NCI-H1436 (cell line): ENCODE measurements at places on chromosomes 3 and 15.

DNA sequence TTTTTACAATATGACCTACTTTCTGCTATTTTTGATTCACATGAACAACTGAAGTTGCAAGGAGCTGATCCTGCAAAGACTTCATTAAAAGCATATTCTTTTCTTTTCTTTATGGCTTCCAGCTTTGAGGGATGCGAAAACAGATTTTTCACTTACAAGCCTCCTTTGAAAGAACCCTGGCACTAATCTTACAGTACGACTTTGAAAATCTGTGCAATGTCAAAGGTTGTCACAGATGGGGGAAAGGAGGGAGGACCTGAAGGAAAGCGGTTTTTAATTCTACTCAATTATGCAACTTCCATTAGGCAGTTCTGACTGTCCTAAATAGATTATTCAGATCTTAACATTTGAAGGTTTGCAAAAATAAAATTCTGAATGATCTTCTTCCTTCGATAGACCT lies 130.5 kb downstream of the TNIK start:
- DNase-seq = no peak

DNA sequence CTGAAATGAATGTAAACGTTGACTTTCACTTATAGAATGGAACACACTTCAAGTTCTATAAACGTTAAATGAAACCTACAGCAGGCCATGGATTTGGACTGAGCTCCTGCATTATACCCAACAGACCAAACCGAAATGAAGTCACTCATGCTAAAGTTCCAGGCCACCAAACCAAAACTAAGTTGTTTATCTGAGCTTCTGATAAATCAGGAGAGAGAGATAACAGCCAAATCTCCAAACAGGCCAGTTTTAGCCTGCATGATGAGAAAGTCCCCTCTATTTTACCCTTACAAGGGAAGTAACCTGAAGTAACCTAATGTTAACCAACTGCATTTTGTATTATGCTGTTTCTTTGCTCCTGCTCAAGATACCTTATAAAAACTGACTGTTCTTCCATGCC lies 44.5 kb downstream of the DCUN1D1 start:
- DNase-seq = no peak

DNA sequence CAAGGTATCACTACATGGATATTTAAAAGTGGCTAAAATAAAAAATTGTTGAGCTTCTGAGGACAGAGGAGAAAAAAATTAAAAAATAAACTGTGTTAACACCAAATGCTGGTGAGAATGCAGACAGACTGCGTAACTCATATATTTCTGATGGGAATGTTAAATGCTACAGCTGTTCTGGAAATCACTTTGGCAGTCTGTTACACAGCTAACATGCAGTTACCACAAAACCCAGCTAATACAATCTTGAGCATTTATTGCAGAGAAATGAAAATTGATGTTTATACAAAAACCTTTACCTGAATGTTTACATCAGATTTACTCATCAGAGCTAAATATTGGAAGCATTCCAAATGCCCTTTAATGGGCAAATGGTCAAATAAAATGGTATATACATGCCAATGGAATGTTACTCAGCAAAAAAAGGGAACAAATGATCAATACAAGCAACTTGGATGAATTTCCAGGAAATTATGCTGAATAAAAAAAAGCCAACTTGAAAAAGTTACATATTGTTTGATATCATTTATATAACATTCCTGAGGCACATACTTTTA lies 24.6 kb downstream of the MNS1 start:
- DNase-seq = no peak

- no peak for DNase-seq
Measured at GRCh38 chr3:39262846-39263245, 17.0 kb downstream of the CX3CR1 start.

- no peak for DNase-seq
Measured at GRCh38 chr3:8584661-8585060, 59.9 kb downstream of the SSUH2 start.

DNA sequence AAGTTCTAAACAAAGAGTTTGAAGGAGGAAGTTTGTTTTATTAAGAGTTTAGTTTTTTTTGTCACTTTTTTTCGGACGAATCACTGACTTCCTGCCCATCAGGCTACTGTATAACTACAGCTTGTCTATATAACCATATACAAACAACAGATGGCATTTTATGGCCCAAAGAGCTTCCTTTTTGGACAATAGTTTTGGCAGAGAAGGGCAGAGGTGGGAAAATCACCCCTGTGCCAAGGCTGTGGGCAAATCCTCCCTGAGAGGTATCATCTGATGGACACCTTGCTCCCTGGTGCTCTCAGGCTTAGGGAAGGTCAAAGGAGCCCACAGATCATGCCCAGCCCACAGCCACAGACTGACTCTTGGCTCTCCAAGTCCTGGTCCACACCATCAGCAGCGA lies 113.4 kb downstream of the OXNAD1 start:
- no peak for DNase-seq

DNA sequence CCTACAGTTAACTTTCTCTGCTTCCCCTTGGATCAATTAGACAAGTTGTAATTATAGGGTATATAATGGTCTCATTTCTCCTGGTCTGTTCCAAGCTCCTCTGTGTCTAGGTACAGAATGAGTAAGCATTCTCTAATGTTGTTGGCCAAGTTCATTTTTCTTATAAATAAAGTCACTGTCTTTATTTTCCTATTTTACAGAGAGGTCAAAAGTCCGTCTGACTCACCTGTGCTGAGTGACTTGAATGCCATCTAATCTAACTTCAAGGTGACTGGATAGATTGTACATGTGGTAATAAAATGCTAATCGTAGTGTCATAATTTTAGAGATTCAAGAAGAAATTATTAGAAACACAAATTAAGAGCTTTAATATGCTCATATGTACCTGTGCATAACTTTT lies 500.2 kb downstream of the PDCD6IP start:
- no peak for DNase-seq

GRCh38 chr3:133295944-133296917 lies 103.6 kb upstream of the BFSP2 start:
- no peak for DNase-seq

GRCh38 chr15:91132079-91132478 lies 32.0 kb downstream of the SV2B start:
- no peak for DNase-seq

DNA sequence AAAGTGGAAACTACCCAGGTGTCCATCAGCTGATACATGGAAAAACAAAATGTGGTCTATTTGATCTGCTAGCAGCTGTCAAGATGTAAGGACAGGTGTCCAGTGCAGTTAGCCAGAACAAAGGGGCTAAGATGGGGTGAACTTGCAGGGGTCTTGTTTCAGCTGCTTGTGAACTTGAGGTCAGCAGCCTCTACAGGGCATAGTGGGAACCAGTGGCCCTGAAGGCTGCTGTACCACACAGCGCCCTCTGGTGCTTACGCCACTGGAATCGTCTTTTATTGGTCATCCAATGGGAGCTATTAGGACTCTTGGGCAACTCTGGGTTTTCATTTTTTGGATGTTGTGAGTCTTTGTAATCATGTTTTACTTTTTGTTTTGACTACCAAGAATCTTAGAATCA lies 62.2 kb upstream of the CTSH start:
- DNase-seq = no peak

- no peak for DNase-seq
Measured at GRCh38 chr15:58517682-58518525, 86.1 kb downstream of the LIPC start.

DNA sequence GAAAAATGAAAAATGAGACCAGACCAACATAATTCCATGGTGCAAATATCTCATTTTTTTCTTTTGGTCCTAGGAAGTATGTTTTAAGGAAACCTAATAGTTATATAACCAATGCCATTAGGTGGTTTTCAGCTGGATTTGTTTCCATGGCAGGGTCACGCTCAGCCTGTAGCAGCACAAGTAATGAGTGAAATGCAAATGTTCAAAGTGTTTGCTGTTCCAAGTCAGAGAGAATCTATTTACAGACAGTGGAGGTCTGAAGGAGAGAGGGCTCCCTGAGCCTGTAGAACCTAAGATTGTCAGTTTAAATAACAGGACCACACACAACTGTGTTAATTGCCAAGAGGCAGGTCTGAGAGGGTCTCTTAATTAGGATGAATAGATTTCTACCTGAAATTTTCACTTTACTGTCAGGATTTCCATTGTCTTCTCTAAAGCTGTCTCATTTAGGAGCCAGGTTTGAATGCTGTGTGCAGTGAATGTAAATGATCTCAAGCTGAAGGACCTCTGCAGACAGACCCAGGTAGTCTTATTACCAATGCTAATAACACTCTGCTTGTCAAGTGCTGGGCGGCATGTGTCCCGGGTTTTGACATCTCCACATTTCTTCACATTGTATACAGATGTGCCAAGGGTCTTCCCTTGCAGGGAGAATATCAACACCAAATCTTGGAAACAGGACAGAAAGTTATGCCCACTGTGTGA lies 317.3 kb upstream of the NECTIN3 start:
- DNase-seq = no peak

DNA sequence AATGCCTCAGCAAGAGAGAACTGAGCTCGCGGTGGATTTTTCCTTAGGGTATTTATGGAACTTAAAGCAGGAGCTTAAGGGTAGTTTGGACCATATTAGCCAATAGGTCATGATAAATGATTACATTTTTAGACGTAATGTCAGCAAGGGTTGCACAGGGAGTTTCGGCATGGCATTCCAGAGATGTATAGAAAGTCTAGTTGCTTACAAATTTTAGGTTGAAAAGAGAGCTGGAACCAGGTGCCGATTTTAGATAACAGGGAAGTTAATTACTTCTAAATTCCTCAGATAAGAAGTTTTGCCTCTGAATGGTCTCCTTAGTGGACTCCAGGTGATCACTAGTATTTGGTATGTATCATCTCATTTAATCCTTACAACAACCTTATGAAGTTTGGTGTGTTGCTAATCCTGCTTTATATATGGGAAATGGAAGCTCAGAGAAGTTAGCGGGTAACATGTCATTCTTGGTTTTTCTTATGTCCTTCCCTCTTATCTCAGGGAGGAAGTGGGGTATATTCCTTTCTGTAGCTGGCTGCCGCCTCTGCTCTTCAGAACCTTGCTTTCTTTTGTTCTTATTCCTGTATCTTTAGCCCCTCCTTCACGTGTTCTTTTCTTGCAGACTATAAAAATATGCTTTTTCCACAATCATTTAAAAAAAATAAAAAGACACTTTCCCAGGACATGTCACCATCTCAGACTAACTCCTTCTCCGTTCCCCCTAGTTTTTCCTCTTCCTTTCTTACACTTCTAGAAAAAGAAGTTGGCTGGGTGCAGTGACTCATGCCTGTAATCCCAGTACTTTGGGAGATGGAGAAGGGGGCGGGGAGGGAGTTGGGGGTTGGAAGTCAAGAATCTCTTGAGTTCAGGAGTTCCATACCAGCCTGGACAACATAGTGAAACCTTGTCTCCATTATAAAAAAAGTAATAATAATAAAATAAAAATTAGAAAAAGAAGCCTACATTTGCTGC lies 25.7 kb downstream of the IQGAP1 start:
- DNase-seq = no peak

- DNase-seq = no peak
Measured at GRCh38 chr3:50405249-50405648, 45.9 kb upstream of the TMEM115 start.

DNA sequence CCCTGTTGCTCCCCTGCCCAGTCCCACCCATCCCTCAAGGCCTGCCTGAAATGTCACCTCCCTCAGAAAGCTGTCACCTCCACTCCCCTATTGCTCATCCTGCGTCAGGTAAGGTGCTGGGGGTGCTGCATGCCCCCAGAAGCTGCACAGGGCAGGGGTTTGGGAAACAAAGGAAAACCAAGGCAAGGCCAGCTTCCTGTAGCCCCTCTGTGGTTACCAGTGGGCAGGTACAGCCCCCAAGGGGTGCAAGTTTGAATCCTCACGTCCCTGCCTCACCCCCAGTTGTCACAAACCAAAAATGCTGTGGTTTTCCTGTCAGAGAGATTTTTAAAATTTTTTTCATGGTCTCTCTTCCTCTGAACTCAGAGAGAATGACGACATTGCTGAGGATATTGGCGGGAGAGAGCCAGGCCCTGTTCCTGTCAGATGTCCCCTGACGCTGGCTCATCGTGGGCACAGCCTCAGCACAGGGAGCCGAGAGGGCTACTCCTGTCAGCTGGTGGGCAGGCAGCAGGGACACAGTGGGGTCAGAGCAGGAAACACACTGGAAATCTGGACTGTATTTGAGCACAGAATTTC lies 27.0 kb downstream of the PSTPIP1 start:
- no peak for DNase-seq
